Lower leg skin (tissue), 4 donors: ENCODE measurements at places on chromosomes 7 and 10.

- DNase-seq: peak; percentile 65
These were observed 117.2 kb downstream of the ELFN1 start for GRCh38 chr7:1787241-1787640.

DNA sequence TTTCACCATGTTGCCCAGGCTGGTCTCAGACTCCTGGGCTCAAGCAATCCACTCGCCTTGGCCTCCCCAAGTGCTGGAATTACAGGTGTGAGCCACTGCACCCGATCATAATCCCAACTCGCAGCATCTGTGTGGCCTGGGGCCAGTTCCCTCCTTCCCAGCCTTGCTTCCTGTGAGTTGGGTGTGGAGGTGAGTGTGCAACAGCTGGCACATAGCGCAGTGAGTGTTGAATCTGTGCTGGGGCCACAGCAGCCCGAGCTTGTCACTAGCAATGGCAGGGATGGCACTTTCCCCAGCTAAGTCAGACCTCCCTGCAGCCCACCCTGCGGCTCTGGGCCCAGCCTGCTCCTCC, 12.2 kb downstream of the TMEM184A start:
- DNase-seq: no peak

GRCh38 chr7:5450549-5451327, 27.1 kb upstream of the TNRC18 start:
- DNase-seq: no peak

DNA sequence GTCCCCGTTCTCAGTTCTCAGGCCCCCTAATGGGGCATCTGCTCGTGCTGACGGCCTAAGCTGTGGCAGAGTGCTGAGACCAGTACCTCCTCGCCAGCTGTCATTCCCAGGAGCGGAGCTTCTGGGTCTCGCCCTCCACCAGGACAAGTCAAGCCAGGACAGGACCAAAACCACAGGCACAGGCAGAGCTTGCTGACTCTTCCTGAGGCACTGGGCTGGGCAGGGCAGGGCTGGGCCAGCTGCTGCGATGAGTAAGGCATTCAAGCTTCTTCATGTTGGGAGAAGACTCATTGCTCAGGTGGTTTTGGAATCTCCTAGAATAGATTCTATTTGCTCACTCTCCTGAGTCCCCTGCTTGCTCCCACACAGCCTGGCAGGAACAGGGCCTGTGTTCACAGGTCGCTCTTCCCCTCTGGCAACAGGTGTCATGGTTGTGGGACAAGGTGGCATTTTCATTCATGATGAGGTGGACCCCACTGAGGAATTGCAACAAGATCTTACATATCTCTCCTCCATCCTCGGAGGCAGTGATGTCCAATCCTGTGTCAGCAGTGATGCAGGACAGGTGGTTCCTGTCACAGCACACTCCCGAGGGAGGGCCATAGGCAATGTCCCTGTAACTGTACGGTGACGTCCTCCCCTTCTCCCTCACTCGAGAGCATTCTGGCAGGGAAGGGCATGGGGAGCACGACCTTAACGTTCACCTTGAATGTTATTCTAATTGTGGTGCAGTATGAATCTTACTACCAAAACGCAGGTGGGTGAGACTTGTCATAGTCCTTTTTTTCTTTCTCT, 17.0 kb upstream of the SH3PXD2A start:
- peak; percentile 31 for DNase-seq

- no peak for DNase-seq
These were observed 100.6 kb downstream of the DYNC2I1 start for GRCh38 chr7:158956805-158957509.

DNA sequence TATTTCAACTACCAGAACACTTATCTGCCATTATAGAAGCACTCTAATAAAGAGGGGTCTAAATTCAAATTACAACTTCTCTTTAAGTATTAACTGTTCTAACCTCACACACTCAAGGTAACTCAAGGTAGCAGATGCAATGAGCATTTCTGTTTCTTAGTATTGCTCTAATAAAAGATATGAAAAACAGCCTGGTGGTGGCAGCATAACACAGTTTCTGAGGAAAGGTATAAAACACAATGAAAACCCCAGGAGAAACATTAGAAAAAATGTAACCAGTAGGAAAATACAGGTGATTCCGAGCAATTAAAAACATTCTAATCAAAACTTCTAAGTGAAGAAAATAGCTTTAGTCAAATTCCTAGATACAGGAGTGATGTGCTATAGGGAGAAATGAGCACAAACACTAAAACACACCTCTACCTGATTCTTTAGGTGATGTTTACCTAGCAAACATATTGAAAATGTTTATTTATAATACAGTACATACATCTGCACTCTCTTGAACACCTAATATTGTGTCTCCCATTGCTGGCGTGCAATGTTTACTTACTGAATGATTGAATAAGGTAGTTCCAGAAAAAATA, 3.5 kb downstream of the MKRN1 start:
- peak; percentile 34 for DNase-seq

GRCh38 chr7:33932221-33932620, 26.9 kb downstream of the BMPER start:
- no peak for DNase-seq

GRCh38 chr10:122044045-122044661, 55.2 kb downstream of the TACC2 start:
- DNase-seq: no peak

GRCh38 chr10:78979938-78980337, 88.8 kb upstream of the ZMIZ1 start:
- DNase-seq: no peak

- DNase-seq: peak; percentile 79
These were observed 9.3 kb downstream of the ADAP1 start for GRCh38 chr7:945147-945555.

DNA sequence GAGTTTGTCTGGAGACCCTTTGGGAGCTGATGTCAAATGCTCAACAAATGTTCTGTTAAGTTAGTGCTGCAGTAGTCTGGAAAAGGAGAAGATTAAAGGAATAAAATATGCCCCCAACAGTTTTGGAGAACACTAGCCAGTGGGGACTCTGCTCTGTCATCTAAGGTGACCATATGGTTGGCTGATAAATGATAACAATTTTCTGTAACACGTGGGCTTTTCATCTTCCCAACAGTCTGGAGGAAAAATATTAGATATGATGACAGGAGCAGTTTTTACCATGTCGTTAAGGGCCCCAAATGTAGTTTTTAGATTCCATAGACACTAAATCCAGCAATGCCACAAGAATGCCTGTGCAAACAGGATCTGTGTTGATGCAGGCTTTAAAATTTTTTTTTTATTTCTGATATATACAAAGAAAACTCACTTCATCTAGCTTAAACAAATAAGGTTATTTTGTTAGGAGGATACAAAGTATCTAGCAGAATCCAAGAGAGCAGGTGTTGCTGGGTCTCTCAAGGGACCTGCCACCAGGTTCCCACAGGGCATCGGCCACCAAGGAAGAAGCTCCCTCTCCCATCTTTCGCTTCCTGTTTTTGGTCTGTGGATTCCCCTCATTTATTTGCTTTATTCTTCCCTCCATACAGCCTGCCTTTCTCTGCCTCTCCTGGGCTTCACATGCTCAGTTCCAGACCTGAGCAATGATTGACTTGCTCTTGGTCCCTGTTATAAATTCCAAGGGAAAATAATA, 6.2 kb upstream of the CFAP58 start:
- no peak for DNase-seq
